Activated CD8-positive, alpha-beta T cell treated with anti-CD3 and anti-CD28 coated beads for 36 hours (primary cell): ENCODE measurements at places on chromosomes 5 and 9.

- H3K4me3 ChIP-seq = no peak overlapping the region
- no peak overlapping the region for H3K27ac ChIP-seq
- no peaks in the 10 kb centered on the region for H3K27me3 ChIP-seq
- DNase-seq = no peak
Observed at GRCh38 chr5:94469894-94470329, 148.5 kb downstream of the KIAA0825 start.

DNA sequence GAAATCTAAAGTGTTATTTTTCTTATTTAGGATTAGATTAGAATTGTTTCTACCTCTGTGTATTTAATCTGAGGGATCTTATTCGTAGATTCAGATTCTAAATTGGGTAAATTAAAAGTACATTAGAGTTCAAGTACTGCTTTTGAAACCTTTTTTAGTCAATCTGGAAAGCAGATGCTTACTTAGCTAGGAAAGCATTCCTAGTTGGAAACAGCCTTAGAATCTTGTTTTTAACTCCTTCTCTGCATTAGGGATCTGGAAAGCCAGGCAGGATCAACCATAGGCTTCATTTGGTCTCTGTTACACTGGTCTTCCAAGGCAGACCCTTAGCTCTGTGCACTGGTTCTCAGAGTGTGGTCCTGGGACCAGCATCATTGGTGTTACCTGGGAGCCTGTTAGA lies 247.4 kb downstream of the NR3C1 start:
- H3K4me1 ChIP-seq = no peaks in the 10 kb centered on the region
- no peak for DNase-seq
- no peaks in the 10 kb centered on the region for H3K27me3 ChIP-seq
- H3K27ac ChIP-seq = no peak overlapping the region
- no peak overlapping the region for H3K4me3 ChIP-seq

DNA sequence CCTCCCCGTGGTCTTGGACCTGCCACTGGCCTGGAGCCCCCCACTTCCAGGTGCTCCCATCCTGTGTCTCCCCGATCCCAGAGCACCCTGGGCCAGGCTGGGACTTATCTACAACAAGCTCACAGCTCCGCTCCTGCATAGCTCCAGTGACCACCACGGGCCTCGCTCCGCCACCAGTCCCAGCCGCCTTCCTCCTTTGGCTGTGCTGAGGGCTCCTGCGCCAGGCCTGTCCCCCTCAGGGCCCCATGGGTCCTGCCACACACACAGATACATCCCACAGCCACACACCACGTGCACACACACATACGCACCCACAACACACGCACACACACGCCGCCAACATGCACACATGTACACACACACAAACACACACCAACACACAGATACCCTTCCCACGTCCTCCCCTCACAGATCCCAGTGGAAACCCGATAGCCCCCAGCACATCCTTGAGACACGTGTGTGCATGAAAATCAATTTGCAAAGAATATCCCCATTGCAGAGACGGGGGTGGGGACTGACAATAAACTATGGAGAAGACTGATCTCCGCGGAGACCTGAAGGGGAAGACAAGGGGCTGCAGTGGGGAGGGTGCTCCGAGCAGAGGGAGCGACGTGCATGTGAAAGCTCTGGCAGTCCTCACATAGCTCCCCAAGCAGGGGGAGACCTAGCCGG lies 18.5 kb upstream of the LAMC3 start:
- H3K27me3 ChIP-seq = peaks cover 1% of the 10 kb centered on the region
- H3K4me1 ChIP-seq = peaks cover 2% of the 10 kb centered on the region
- H3K4me3 ChIP-seq = no peak overlapping the region
- no peak for DNase-seq

DNA sequence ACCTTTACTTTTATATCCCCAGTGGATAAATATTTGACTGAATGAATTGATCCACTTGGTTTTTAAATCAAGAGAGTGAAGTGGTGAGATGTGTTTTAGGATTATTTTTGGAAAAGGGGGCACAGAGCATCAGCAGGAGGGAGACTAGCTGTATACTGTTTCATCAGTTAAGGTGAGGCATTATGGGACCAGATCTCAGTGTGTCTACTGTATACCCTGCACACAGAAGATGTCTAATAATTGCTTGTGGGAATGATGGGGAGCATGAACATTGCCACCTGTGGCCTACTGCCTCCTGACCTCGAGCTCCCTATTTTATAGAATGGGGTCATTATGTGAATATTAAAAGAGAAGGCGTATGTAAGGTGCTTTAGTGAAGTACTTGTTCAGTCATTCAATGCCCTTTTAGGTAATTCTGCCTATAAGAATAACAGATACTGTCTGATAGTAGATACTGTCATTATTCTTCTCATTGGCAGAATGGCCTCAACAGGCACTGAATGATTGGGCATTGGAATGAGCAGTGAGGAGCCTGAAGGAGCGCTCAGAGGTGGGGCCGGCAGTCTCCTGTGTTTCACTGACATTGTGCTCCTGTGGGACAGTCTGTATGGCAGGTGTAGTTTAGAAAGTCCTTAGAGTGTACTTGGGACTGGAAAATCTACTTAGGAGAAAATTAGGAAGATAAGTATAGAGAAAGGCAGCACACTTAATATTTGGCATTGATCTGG lies 47.4 kb upstream of the FAM120AOS start:
- peak overlapping the region; percentile 78 for H3K27ac ChIP-seq
- H3K4me3 ChIP-seq = peak overlapping the region; percentile 38
- DNase-seq = no peak
- peaks cover 41% of the 10 kb centered on the region for H3K4me1 ChIP-seq

- H3K4me1 ChIP-seq = no peaks in the 10 kb centered on the region
- H3K27me3 ChIP-seq = no peaks in the 10 kb centered on the region
- H3K27ac ChIP-seq = no peak overlapping the region
- H3K4me3 ChIP-seq = no peak overlapping the region
Observed at GRCh38 chr5:107149243-107150005, 521.3 kb downstream of the EFNA5 start.

GRCh38 chr5:125579182-125579581 lies 832.7 kb upstream of the ZNF608 start:
- no peak for DNase-seq
- no peak overlapping the region for H3K4me3 ChIP-seq
- no peak overlapping the region for H3K27ac ChIP-seq
- no peaks in the 10 kb centered on the region for H3K4me1 ChIP-seq
- no peaks in the 10 kb centered on the region for H3K27me3 ChIP-seq

DNA sequence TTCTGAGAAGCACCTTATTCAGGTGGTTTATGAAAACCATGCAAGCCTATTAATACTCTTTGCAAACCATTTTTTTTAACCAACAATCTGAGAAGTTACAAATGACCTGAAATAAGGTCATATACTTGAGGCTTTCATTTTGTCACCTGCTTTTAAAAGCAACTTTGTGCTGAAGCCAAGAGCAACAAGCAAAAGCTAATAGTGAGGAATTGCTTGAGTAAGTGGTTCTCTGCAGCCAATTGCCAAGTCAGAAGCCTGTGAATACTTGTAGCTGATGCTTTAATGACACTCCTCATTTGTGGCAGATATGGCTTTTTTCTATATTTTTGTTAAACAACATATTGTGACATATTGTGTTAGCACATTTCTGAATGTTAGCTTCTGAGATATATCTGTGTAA lies 126.7 kb upstream of the ZNF608 start:
- DNase-seq = no peak
- H3K4me3 ChIP-seq = no peak overlapping the region
- no peaks in the 10 kb centered on the region for H3K27me3 ChIP-seq
- H3K36me3 ChIP-seq = no peaks in the 10 kb centered on the region
- H3K4me1 ChIP-seq = no peaks in the 10 kb centered on the region
- no peak overlapping the region for H3K27ac ChIP-seq

GRCh38 chr5:56589481-56589860 lies 225.9 kb upstream of the MAP3K1 start:
- H3K4me1 ChIP-seq = peaks cover 32% of the 10 kb centered on the region
- no peak overlapping the region for H3K27ac ChIP-seq
- DNase-seq = no peak
- no peaks in the 10 kb centered on the region for H3K36me3 ChIP-seq

GRCh38 chr9:136232969-136233368 lies 12.6 kb downstream of the QSOX2 start:
- peaks cover 39% of the 10 kb centered on the region for H3K4me1 ChIP-seq
- no peaks in the 10 kb centered on the region for H3K27me3 ChIP-seq
- H3K4me3 ChIP-seq = no peak overlapping the region
- peaks cover 20% of the 10 kb centered on the region for H3K36me3 ChIP-seq

GRCh38 chr5:79829260-79829659 lies 139.6 kb downstream of the CMYA5 start:
- H3K4me3 ChIP-seq = no peak overlapping the region
- no peak overlapping the region for H3K27ac ChIP-seq
- H3K4me1 ChIP-seq = no peaks in the 10 kb centered on the region
- DNase-seq = peak; percentile 20
- H3K36me3 ChIP-seq = no peaks in the 10 kb centered on the region

GRCh38 chr9:93731963-93732362 lies 155.6 kb downstream of the PHF2 start:
- no peak for DNase-seq
- H3K36me3 ChIP-seq = peaks cover 2% of the 10 kb centered on the region
- no peaks in the 10 kb centered on the region for H3K4me1 ChIP-seq
- no peak overlapping the region for H3K27ac ChIP-seq
- H3K27me3 ChIP-seq = peaks cover 19% of the 10 kb centered on the region

DNA sequence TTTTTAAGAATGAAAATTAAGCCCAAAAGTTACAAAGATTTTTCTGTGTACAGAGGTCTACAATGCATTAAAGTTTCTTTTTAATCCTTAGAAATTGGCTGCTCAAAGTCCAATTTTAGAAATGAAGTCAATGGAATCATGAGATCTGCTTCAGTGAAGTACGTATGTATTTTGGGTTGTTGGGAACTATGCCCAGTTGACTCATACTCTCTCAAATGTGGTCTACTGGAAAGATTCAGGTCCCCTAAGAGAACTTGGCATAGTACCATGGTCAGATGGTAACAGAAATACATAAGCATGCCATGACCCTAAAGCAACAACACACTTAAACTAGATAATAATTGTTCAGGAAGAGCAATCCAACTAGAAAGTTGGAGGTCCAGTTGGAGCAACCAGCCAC lies 23.0 kb downstream of the FBLL1 start:
- H3K4me3 ChIP-seq = no peak overlapping the region
- no peak for DNase-seq
- no peak overlapping the region for H3K27ac ChIP-seq
- H3K36me3 ChIP-seq = peaks cover 65% of the 10 kb centered on the region

DNA sequence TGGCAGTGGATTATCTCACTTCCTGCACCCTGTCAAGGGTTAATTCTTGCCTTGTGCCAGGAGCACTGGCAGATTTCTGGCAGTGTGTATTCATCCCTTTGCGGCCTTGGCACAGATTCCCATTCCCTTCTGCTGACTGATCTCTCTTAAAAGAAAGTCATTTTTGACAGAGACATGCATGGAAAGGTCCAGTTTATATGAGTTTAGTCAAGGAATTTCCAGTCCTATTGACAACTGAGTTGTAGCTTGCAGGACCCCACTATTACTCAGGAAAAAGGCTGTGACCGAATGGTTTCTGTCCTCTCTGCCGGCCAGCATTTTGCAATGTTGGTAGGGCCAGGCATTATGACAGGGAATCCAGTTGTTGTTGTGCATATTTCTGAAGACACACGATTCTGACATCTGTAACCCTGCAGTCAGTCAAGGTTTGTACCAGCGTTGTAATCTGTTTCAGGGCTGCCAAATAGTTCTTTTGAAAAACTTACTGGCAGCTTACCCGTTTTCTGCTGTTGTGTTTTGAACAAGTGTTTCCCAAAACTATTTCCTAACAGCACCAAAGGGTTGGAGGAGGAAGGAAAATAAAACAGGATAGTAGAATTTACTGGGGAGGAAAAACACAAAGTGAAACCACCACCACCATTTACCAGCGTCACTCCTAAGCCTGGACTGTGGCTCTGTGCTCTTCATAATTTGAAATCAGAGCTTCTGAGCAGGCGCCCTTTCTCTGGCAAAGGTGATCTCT lies 243.4 kb upstream of the KLF4 start:
- H3K27me3 ChIP-seq = no peaks in the 10 kb centered on the region
- H3K36me3 ChIP-seq = no peaks in the 10 kb centered on the region
- no peak overlapping the region for H3K4me3 ChIP-seq
- H3K27ac ChIP-seq = no peak overlapping the region
- DNase-seq = no peak

- H3K4me1 ChIP-seq = no peaks in the 10 kb centered on the region
- H3K27me3 ChIP-seq = peaks cover 12% of the 10 kb centered on the region
- no peak overlapping the region for H3K27ac ChIP-seq
- no peaks in the 10 kb centered on the region for H3K36me3 ChIP-seq
- DNase-seq = peak; percentile 50
Observed at GRCh38 chr9:34493972-34494535, 28.7 kb downstream of the ENHO start.

- H3K27me3 ChIP-seq = no peaks in the 10 kb centered on the region
- H3K36me3 ChIP-seq = peaks cover 14% of the 10 kb centered on the region
- no peak overlapping the region for H3K4me3 ChIP-seq
- H3K4me1 ChIP-seq = peaks cover 32% of the 10 kb centered on the region
Observed at GRCh38 chr5:140250386-140250785, 52.5 kb downstream of the PFDN1 start.

- H3K4me1 ChIP-seq = no peaks in the 10 kb centered on the region
- no peak overlapping the region for H3K27ac ChIP-seq
- no peaks in the 10 kb centered on the region for H3K36me3 ChIP-seq
- no peak for DNase-seq
Observed at GRCh38 chr5:121497176-121497575, 354.5 kb upstream of the FTMT start.

DNA sequence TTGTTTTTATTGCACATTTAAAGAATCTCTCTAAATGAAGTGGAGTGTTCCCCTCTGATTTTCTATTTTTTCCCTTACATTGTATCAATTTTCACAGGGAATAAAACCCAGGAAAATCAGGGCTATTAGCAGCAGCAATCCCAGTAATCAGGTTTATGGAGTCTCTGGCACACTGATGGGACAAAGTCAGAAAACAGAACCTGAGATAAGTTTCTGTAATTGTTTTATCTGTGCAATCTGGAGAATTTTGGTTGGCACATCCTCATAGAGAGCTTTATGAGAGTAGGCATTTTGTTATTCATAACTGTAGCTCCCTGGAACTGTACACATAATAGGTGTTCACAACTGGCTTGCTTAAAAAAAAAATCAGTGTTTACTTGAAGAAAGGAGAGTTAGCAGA lies 96.9 kb upstream of the IL6ST start:
- peaks cover 1% of the 10 kb centered on the region for H3K36me3 ChIP-seq
- no peaks in the 10 kb centered on the region for H3K27me3 ChIP-seq

DNA sequence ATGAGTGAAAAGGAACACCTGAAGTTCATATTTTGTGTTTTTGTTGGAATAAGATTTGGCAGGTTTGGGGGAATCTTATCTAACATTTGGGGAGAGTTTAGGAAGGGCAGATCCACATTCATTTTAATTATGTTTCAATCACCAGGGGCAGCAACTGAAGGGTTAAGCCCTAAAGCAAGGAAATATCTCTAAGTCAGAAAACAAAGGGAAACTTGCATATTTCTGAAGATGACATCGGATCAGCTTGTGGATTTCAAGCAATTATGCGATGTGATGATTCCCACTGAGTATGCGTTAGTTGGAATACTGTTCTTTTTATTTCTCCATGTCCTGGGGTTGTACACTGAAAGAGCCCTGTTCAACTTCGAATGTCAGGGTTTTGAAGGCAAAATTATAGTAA lies 59.8 kb upstream of the NFIB start:
- H3K27me3 ChIP-seq = peaks cover 2% of the 10 kb centered on the region
- no peaks in the 10 kb centered on the region for H3K36me3 ChIP-seq
- H3K4me3 ChIP-seq = no peak overlapping the region
- H3K4me1 ChIP-seq = no peaks in the 10 kb centered on the region
- H3K27ac ChIP-seq = no peak overlapping the region
